T-helper 17 cell (primary cell): ENCODE measurements at places on chromosomes 5 and 9.

GRCh38 chr5:131171276-131171810, 599 bp downstream of the LYRM7 start:
- H3K4me3 ChIP-seq, result peak overlapping the region; percentile 98
- no peak for DNase-seq
- no peaks in the 10 kb centered on the region for H3K27me3 ChIP-seq
- peak overlapping the region; percentile 98 for H3K27ac ChIP-seq
- H3K36me3 ChIP-seq, result no peaks in the 10 kb centered on the region
- peaks cover 33% of the 10 kb centered on the region for H3K4me1 ChIP-seq

DNA sequence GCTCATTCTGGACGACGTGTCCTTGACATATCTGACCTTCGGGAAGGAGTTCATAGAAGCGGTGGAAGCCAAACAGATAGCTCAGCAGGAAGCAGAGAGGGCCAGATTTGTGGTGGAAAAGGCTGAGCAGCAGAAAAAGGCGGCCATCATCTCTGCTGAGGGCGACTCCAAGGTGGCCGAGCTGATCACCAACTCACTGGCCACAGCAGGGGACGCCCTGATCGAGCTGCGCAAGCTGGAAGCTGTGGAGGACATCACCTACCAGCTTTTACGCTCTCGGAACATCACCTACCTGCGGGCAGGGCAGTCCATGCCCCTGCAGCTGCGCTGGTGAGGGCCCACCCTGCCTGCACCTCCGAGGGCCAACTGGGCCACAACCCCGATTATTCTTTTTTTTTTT, 41.6 kb upstream of the NAA35 start:
- H3K27me3 ChIP-seq, result peaks cover 22% of the 10 kb centered on the region
- no peaks in the 10 kb centered on the region for H3K36me3 ChIP-seq
- peaks cover 2% of the 10 kb centered on the region for H3K4me1 ChIP-seq

GRCh38 chr9:105293408-105293807, 49.0 kb downstream of the SLC44A1 start:
- no peaks in the 10 kb centered on the region for H3K27me3 ChIP-seq
- H3K4me1 ChIP-seq, result peaks cover 12% of the 10 kb centered on the region
- no peak overlapping the region for H3K4me3 ChIP-seq
- DNase-seq, result no peak
- peak overlapping the region; percentile 11 for H3K27ac ChIP-seq

- no peaks in the 10 kb centered on the region for H3K4me1 ChIP-seq
- no peaks in the 10 kb centered on the region for H3K36me3 ChIP-seq
- H3K27ac ChIP-seq, result no peak overlapping the region
- no peak overlapping the region for H3K4me3 ChIP-seq
- no peaks in the 10 kb centered on the region for H3K27me3 ChIP-seq
These were observed 70.7 kb downstream of the NR2F1 start for GRCh38 chr5:93653716-93654115.

- H3K4me1 ChIP-seq, result no peaks in the 10 kb centered on the region
- H3K4me3 ChIP-seq, result no peak overlapping the region
- H3K27ac ChIP-seq, result no peak overlapping the region
- H3K27me3 ChIP-seq, result no peaks in the 10 kb centered on the region
- no peak for DNase-seq
These were observed 1752.9 kb downstream of the MAT2B start for GRCh38 chr5:165258197-165258771.

- H3K4me1 ChIP-seq, result peaks cover 10% of the 10 kb centered on the region
- no peak for DNase-seq
- no peaks in the 10 kb centered on the region for H3K27me3 ChIP-seq
- H3K36me3 ChIP-seq, result peaks cover 13% of the 10 kb centered on the region
- peak overlapping the region; percentile 19 for H3K27ac ChIP-seq
These were observed 71.8 kb downstream of the SMARCA2 start for GRCh38 chr9:2086971-2087370.

DNA sequence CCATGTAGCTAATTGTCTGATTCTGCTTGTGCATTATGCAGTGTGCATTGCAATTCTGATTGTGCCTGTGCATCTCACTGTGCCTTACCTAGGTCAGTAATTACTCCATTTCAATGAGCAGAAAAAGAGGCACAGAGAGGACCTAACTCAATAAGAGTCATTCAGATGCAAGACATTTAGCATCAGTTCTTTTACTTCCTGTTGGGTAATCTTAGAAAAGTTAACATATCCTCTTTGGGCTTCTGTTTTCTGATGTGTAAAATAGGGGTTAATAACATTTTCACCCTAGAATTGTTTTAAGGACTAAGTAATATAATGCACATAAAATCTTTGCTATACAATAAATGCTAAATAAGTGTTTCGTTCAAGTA, 7.0 kb upstream of the DCTN4 start:
- no peak overlapping the region for H3K4me3 ChIP-seq
- H3K27ac ChIP-seq, result no peak overlapping the region
- H3K27me3 ChIP-seq, result peaks cover 10% of the 10 kb centered on the region
- H3K4me1 ChIP-seq, result no peaks in the 10 kb centered on the region
- no peaks in the 10 kb centered on the region for H3K36me3 ChIP-seq

DNA sequence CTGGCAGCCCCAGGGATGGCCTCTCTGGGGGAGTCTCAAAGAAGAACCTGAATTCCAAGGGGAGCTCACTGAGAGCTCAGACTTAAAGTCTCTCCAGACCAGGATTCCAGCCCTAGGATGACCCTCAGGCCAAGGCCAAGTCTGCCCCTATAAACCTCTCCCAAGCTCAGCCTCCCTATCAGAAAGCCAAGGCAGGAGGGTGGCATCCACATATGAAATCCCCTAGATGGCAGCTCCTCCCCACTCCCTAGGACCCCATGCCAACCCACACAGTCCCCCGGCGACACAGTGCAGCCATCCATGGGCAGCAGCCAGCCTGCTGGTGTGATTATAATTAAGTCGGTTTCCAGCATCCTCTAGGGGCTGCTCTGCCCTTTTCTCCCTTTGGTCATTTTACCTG, 269.9 kb downstream of the CDK5RAP2 start:
- peaks cover 31% of the 10 kb centered on the region for H3K27me3 ChIP-seq
- no peak for DNase-seq
- no peak overlapping the region for H3K27ac ChIP-seq
- no peak overlapping the region for H3K4me3 ChIP-seq

- no peaks in the 10 kb centered on the region for H3K27me3 ChIP-seq
- H3K27ac ChIP-seq, result no peak overlapping the region
- no peak for DNase-seq
- no peak overlapping the region for H3K4me3 ChIP-seq
These were observed 42.0 kb downstream of the CRB2 start for GRCh38 chr9:123397975-123398374.

DNA sequence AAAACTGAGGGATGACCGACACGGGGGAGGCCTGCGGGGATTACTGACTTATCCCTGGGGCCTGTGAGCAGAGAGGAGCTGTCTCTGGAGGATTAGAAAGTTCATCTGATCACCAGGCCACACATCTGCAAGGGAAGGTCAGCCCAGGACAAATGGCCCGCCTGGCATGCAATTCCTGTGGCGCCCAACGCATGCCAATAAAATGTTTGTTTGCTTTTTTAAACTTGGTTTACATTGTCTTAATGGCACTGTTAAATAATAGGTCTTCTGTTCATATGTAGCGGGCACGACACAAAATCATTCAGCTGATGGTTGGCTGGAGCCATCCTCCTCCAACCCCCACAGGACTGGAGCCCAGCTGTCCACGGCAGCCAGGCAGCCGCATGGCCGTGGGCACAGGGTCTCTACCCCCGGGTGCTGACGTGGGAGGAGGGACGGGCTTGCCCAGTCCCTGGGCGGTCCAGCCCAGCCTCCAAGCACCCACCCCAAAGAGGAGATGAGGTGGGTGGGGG, 41.0 kb upstream of the SLC12A7 start:
- H3K27me3 ChIP-seq, result peaks cover 30% of the 10 kb centered on the region
- peaks cover 3% of the 10 kb centered on the region for H3K36me3 ChIP-seq
- DNase-seq, result no peak
- peaks cover 10% of the 10 kb centered on the region for H3K4me1 ChIP-seq
- H3K4me3 ChIP-seq, result no peak overlapping the region

DNA sequence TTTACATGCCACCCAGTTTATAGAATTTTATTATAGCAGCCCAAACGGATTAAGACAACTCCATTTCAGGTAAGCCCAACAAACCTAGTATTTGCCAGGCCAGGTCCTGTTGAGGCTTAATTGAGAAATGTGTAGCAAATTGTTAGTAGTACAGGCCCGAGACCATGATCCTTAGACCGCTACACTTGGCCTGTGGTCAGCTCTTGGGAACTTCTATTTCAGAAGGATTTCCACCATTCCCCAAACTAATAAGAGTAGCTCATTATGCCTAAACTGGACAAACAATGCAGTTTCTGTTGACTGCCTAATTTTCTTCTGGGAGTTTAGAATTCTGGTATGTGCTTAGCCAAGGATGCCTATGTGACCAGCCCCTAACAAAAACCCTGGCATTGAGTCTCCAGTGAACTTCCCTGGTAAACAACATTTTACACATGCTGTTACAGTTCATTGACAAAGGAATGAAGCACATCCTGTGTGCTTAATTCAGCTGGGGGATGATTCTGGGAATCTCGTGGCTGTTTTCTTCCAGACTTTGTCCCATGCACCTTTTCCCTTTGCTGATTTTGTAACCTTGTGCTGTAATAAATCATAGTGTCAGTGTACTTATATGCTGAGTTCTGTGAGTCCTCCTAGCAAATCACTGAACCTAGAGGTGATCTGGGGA, 5.6 kb upstream of the GPX3 start:
- H3K4me1 ChIP-seq, result peaks cover 6% of the 10 kb centered on the region
- no peak for DNase-seq
- H3K4me3 ChIP-seq, result no peak overlapping the region
- peaks cover 6% of the 10 kb centered on the region for H3K27me3 ChIP-seq
- H3K27ac ChIP-seq, result no peak overlapping the region

GRCh38 chr9:97364769-97365490, 47.0 kb upstream of the TDRD7 start:
- H3K27me3 ChIP-seq, result no peaks in the 10 kb centered on the region
- no peak for DNase-seq
- H3K36me3 ChIP-seq, result peaks cover 6% of the 10 kb centered on the region
- no peak overlapping the region for H3K27ac ChIP-seq
- H3K4me1 ChIP-seq, result peaks cover 10% of the 10 kb centered on the region
- no peak overlapping the region for H3K4me3 ChIP-seq

- H3K4me1 ChIP-seq, result no peaks in the 10 kb centered on the region
- no peak overlapping the region for H3K4me3 ChIP-seq
- peaks cover 2% of the 10 kb centered on the region for H3K36me3 ChIP-seq
- H3K27me3 ChIP-seq, result no peaks in the 10 kb centered on the region
- no peak for DNase-seq
These were observed 258.8 kb upstream of the ZNF608 start for GRCh38 chr5:125005266-125005665.

- H3K27me3 ChIP-seq, result no peaks in the 10 kb centered on the region
- H3K36me3 ChIP-seq, result no peaks in the 10 kb centered on the region
- no peak overlapping the region for H3K4me3 ChIP-seq
- no peak overlapping the region for H3K27ac ChIP-seq
These were observed 63.9 kb upstream of the VLDLR start for GRCh38 chr9:2557693-2558092.

- no peak for DNase-seq
- H3K4me3 ChIP-seq, result no peak overlapping the region
- no peaks in the 10 kb centered on the region for H3K36me3 ChIP-seq
These were observed 76.7 kb downstream of the STRBP start for GRCh38 chr9:123191680-123192079.

DNA sequence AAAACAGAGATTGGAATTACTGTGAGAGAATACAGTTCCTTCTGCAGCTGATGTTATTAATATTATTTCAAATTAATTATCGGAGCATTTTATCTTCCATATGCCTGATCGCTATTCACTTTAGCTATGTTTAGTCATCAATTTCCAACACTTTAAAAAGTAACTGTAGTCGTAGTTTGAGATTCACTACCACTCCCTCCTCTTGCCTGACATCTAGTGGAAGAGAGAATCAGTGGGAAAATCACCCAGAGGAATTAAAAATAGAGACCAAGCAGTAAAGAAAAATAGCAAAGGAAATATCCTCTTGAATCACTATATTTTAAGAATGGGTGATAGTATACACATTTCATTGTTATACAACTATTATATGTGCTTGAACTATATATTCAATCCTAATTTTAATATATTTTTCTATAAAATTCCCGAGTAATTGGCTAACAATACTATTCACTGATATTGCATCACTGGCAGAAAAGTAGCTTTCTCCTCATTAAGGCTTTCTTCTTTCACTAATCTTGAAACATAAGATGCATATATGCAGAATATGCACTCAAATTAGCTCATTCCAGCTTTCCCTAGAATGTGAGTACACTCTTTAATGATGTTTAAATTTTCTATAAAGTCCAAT, 708.7 kb downstream of the CDH9 start:
- no peak overlapping the region for H3K27ac ChIP-seq
- no peaks in the 10 kb centered on the region for H3K4me1 ChIP-seq
- no peaks in the 10 kb centered on the region for H3K36me3 ChIP-seq
- no peak overlapping the region for H3K4me3 ChIP-seq
- no peak for DNase-seq
- H3K27me3 ChIP-seq, result no peaks in the 10 kb centered on the region

GRCh38 chr5:4124221-4124970, 528.8 kb downstream of the IRX1 start:
- H3K4me3 ChIP-seq, result no peak overlapping the region
- H3K4me1 ChIP-seq, result no peaks in the 10 kb centered on the region
- no peaks in the 10 kb centered on the region for H3K36me3 ChIP-seq
- H3K27me3 ChIP-seq, result no peaks in the 10 kb centered on the region
- no peak overlapping the region for H3K27ac ChIP-seq

- H3K36me3 ChIP-seq, result no peaks in the 10 kb centered on the region
- H3K4me3 ChIP-seq, result no peak overlapping the region
- H3K27ac ChIP-seq, result no peak overlapping the region
- H3K27me3 ChIP-seq, result no peaks in the 10 kb centered on the region
These were observed 130.1 kb downstream of the ARSB start for GRCh38 chr5:78855026-78855425.

- DNase-seq, result no peak
- H3K36me3 ChIP-seq, result no peaks in the 10 kb centered on the region
- no peak overlapping the region for H3K27ac ChIP-seq
- peaks cover 52% of the 10 kb centered on the region for H3K27me3 ChIP-seq
These were observed 18.2 kb downstream of the GFPT2 start for GRCh38 chr5:180334751-180335613.

- H3K4me3 ChIP-seq, result no peak overlapping the region
- H3K36me3 ChIP-seq, result peaks cover 2% of the 10 kb centered on the region
- peaks cover 7% of the 10 kb centered on the region for H3K4me1 ChIP-seq
- peaks cover 22% of the 10 kb centered on the region for H3K27me3 ChIP-seq
These were observed 28.4 kb downstream of the MTX3 start for GRCh38 chr5:79962575-79963222.

DNA sequence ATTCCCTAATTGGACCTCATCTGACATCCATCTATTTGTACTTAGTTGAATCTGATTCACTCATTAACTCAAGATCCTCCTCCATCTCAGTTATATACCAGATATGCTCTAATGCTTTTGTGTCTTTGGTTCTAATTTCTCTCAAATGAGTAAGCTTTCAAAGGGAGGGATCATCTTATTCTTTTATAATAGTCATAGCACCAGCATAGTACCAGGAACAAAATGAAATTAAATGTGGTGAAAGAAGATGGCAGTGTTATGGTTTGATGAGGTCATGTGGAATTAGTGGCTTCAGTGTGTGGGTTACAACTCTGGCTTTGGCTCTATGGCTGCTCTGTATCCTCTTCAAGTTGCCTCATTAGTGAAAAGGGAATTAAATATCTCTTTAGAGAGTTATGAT, 32.5 kb upstream of the ZNF366 start:
- no peak overlapping the region for H3K4me3 ChIP-seq
- no peak for DNase-seq
- no peak overlapping the region for H3K27ac ChIP-seq

GRCh38 chr5:9430306-9430705, 115.6 kb downstream of the SEMA5A start:
- no peak for DNase-seq
- no peaks in the 10 kb centered on the region for H3K27me3 ChIP-seq
- no peak overlapping the region for H3K4me3 ChIP-seq
- H3K36me3 ChIP-seq, result no peaks in the 10 kb centered on the region
